Stimulated activated CD8-positive, alpha-beta memory T cell treated with anti-CD3 and anti-CD28 coated beads, Interleukin-4, amount 100 ng/mL, for 1 hour (primary cell): ENCODE measurements at places on chromosomes 11 and 22.

DNA sequence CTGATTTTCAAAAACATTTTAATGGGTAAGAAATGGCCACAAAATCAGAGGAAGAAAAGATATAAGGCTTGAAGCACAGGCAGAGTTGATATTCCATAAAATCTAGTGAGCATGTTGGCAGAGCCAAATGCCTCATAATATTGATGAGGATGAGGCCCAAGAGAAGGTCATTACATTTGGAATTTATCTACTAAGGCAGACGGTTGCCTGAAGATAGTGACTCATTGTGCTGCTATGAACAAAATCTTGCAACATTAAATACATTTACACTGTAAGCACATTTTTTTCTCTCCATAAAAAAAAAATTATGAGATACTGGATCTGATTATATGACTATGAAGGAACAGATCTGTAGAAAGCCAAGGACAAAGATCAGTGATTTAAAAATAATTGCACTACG lies 881.4 kb upstream of the CHORDC1 start:
- DNase-seq: no peak

DNA sequence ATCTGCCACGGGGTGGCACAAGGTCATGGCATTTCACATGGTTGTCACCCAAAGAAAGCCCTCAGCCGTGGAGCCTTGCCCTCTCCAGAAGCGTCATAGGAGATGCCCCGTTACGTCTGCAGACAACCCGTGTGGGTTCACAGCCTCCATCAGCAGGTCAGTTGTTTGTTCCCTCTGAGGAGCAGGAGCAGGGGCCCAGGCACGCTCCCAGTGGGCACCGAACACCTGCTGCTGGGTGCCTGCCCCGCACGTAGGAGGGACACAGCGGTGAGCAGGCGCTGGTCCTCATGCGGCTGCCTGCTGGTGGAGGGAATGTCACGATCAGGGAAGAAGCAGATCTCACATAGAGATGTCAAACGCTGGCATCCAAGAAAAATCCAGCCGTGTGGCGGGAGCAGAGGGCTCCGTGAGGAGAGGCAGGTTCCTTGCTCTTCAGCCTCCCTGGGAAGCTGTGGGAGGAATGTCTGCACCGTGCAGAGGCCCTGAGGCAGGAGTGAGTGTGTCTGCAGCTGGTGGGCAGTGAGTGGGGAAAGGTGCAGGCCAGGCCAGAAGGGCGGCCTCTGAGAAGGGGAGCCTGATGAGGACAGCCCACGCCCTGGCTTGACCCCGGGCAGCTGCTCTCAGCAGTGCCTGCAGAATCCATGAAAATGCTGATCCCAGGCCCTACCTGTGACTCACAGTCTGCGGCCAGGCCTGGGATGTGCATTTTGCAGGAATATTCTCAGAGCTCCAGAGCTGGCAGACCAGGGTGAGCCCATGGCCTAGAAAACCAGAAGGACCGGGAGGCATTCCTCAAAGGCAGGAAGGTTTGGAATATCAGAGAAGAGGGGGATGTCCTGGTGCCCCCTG lies 36.4 kb upstream of the TH start:
- no peak for DNase-seq

- no peak for DNase-seq
Measured at GRCh38 chr11:122202161-122202950, 86.3 kb upstream of the BLID start.

GRCh38 chr11:57001674-57002401 lies 13.1 kb downstream of the OR5AK2 start:
- no peak for DNase-seq
